Effector memory CD8-positive, alpha-beta T cell (primary cell): ENCODE measurements at places on chromosomes 5 and 9.

DNA sequence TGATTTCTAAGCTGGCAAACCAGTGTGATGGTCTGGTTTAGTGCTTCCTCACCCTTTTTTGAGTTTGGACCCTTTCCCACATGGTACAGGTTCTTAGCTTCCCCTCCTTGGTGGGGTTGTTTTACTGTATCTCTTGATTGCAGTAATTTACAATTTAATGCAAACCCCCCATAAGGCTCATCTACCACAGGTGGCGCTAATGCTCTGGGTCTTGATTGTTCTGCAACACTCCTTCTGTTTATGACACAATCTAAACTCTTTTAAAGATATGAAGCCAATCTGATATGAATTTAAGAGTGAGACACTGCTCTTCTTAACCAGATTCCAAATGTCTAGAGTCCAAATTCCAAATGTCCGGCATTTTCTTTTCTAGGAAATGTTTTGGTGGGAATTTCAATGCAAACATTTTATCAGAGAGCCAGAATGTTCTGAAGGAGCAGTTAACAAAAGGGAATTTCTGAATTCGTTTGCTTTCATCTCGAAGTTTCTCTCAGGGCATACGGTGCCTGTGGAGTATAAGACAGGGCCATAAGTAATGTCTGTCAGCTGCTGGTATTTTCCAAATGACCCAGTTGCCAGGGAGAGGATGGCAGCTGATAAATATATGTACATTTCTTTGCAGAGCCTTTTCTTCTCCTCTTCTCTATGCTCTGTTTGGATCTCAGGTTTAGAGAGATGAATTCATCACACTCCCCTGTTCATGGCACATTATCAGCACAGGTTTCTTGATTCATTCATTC, 246.8 kb downstream of the ARHGAP26 start:
- no peak overlapping the region for H3K4me3 ChIP-seq
- DNase-seq: peak; percentile 48
- H3K27ac ChIP-seq: peak overlapping the region; percentile 5
- H3K36me3 ChIP-seq: peaks cover 8% of the 10 kb centered on the region

- H3K4me1 ChIP-seq: no peaks in the 10 kb centered on the region
- DNase-seq: no peak
- no peak overlapping the region for H3K4me3 ChIP-seq
- no peak overlapping the region for H3K27ac ChIP-seq
- no peaks in the 10 kb centered on the region for H3K36me3 ChIP-seq
Observed at GRCh38 chr5:27328480-27328879, 290.1 kb upstream of the CDH9 start.

DNA sequence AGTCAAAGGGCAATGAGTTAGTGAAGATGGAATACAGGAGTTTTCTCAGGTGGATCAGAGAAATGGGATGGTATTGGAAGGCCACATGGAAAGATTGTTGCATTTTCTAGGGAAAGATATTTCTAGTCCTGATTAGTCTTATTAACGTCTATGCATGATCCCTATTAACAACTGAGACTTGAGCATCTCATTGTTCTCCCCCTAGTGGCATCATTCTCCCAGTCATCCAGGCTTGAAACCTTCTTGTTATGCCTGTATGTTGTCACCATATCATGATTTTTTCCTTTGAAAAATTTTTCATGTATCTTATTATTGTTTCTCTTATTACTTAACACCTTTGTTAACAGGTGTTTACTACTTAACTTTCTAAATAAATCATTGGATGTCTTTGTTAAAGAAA, 34.4 kb downstream of the KIF2A start:
- no peaks in the 10 kb centered on the region for H3K27me3 ChIP-seq
- H3K4me1 ChIP-seq: peaks cover 57% of the 10 kb centered on the region
- peaks cover 8% of the 10 kb centered on the region for H3K36me3 ChIP-seq
- no peak overlapping the region for H3K4me3 ChIP-seq

- DNase-seq: no peak
- H3K4me3 ChIP-seq: no peak overlapping the region
- H3K27me3 ChIP-seq: no peaks in the 10 kb centered on the region
- H3K36me3 ChIP-seq: no peaks in the 10 kb centered on the region
- no peak overlapping the region for H3K27ac ChIP-seq
- no peaks in the 10 kb centered on the region for H3K4me1 ChIP-seq
Observed at GRCh38 chr5:60173667-60174066, 280.1 kb upstream of the PDE4D start.
